ENCODE measurements at places on chromosomes 2 and 18. TPM values are rescaled to one million over a fixed set of nuclear protein-coding genes. Genes with fewer than 3 reads are reported as not detected.

RAX gene
- not detected for polyA plus RNA-seq

GCG gene
- polyA plus RNA-seq, result not detected

CFAP65 gene
- polyA plus RNA-seq, result not detected

IMPA2 gene
- polyA plus RNA-seq, result 5.9 TPM

ABCA12 gene
- polyA plus RNA-seq, result not detected

UGT1A3 gene
- polyA plus RNA-seq, result not detected

CCL20 gene
- polyA plus RNA-seq, result 0.31 TPM

PSMA8 gene
- 0.39 TPM for polyA plus RNA-seq

ALPI gene
- polyA plus RNA-seq, result not detected

ABCB11 gene
- not detected for polyA plus RNA-seq
